AG04450 (cell line): ENCODE measurements at places on chromosomes 6 and 20.

DNA sequence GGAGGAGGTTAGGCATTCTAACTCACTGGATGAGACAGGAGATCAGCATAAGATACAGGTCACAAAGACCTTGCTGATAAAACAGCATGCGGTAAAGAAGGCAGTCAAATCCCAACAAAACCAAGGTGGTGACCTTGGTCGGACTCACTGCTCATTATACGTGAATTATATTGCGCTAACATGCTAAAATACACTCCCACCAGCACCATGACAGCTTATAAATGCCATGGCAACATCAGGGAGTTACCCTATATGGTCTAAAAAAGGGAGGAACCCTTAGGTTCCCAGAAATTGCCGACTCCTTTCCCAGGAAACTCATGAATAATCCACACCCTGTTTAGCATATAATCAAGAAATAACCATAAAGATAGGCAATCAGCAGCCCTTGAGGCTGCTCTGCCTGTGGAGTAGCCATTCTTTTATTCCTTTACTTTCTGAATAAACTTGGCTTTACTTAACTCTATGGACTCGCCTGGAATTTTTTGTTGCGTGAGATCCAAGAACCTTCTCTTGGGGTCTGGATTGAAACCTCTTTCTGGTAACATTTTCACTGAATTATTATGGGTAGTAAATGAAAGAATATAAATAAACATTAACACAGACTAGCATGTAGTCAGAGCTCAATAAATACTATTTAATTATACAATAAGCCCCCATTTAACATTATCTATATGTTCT, 3.0 kb upstream of the LAMA4 start:
- no peak for DNase-seq

DNA sequence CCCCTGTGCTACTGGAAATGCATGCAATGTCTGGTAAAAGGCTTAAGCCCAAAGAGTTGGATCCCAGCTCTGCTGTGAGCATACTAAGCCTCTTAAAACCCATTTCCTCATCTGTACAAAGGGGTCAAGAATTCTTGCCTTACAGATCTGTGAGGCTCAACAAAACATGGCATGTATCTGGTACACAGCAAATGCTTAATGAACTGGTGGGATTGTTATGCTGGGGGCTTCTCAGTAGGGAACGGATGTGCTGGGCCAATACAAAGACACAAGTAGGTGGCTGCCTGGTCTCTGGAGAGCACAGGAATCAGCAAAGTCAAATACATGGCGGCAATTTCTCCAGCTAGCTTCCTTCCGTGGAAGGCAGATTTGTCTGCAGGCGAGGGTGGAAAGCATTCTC, 62.3 kb downstream of the LAMP5 start:
- no peak for DNase-seq

DNA sequence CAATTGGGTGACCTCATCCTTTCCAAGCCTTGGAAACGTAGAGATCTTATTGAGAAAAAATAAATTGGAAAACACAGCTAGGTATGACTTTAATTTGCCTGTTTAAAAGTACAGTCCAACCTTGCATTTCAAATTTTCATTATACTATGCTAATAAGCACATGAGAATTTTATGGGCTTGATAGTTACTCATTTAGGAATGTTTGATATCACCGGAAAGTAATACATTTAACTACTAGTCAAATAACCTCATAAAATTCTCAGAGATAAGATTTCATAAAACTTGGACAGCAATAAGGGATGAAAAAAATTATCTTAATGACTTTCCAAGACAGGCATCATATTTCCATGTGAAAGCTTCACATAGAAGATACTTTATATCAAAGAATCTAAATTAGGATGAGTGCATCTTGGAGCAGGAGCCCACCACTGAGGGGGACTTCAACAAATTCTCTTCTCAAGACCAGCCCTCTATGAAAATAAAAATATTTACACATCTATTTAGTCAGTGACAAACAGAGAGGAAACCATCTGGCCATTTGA, 236.3 kb downstream of the EPHA7 start:
- DNase-seq = no peak

DNA sequence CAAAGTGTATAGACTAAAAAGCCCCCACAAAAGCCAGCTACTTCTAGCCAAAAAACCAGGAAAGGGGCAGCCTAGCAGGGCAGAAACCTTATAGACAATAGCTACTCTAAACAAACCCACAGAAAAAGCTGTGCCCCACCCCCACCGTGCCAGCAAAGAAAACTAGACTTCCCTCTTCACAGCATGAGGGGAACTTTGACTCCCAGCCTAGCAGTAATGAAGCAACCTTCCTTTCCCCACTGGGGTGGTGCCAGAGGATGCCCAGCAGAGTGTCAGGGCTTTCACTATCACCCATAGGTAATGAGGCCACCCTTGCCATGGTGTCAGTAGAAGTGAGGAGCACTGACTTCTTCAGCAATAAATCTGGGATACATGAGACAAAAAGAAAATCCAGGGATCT, 99.0 kb upstream of the LGSN start:
- DNase-seq = no peak

DNA sequence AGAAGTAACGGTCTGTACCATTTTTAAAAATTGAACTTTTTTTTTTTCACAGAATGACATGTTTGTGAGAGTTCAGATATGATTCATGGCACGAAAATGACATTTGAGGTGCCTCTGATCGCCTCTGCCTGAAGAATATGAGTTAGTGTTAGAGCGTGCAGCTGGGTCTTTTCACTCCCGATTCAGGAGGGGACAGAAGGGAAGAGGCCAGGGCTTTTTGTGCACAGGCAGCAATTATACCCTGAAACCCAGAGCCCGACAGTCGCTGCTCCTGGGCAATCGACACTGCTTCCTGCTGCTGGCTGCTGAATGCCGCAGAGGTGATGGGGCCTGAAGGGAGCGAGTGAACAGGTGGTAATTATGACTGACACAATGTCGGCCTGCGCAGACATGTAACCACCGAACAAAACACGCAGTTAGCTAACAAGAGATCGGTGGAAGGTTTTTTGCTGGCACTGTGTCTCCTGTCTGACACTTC, 652.0 kb upstream of the NOX3 start:
- no peak for DNase-seq

GRCh38 chr6:32539839-32540238, 9.8 kb upstream of the HLA-DRB5 start:
- no peak for DNase-seq

DNA sequence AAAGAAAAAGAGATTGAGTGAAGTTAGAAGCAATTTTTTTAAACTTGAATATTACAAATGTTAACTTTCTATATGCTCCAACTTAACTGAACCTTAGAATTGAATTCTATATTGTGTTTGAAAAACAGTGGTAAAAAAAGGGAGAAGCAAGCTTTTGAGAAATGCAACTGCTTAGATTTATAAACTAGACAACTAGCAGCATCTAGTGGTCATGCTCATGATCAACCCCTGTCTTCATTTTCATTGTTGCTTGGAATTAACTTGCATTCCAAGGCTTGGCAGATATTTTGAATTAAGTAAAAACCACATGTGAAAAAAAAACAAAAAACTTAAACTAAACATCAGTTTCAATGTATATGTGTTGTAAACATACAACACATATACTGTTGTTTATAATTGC, 113.1 kb downstream of the C6orf58 start:
- DNase-seq = peak; percentile 1
